Progenitor cell of endocrine pancreas (in vitro differentiated cells): ENCODE measurements at places on chromosomes 6 and 20.

DNA sequence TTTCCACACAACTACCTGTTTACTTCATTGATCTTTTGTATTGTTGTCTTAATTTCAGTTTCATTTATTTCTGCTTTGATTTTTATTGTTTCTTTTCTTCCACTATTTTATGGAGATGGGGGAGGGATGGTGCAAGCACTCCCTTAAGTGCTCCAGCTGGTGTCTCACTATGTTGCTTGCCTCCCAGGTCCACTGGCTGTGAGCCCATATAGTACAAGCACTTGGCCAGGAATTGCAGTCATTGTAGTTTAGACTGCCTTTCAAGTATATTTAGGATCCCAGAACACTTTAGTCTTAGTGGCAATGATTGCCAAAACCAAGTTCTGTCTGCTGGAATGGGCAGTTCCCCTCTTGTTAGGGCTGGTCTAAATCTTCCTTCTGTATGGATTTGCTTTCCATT, 34.9 kb upstream of the MAN1A1 start:
- no peak for DNase-seq

DNA sequence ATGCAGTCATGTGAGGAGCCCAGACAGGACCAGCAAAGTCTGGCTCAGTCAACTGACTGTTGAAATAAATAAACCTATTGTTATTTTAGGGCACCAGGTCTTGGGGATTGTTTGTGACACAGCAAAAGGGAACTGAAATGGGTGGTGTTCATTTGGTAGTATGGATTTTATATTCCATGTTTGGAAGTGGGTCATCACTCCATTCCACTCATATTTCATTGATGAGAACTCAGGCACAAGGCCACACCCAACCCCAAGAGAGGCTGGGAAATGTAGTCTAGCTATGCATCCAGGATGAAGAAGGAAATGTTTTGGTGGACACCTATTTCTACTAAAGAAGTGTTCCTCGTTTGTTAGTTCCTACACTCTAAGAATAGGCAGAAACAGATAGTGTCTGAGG, 64.9 kb upstream of the BTBD3 start:
- DNase-seq: no peak

DNA sequence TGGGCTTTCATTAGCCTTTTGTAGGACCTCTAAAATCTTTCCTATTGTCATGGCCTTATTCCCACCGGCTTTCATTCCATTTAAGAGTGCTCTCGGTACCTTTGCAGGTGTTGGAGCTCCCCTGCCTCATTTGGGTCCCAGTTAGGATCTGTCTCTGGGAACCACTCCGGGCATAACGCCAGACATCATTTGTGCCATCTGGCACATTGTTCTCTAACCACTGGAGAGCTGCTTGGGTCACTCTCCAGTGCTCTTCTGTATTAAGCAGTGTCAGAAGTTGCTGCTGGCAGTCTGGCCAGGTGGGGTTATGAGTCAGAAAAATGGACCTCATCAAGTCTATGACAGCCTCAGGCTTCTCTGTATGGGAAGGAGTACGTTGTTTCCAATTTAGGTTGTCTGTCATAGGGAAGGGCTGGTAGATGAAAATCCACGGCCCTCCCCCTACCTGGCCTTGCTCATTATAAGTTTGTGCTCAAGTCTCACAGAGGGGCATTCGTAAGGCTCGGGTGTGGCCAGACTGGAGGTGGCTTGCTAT, 62.9 kb upstream of the MOCS1 start:
- DNase-seq: no peak

- DNase-seq: no peak
Observed at GRCh38 chr6:137472641-137473137, 21.5 kb downstream of the OLIG3 start.

GRCh38 chr6:136189104-136189503, 61.0 kb downstream of the MTFR2 start:
- no peak for DNase-seq

GRCh38 chr6:64895945-64896344, 811.1 kb downstream of the EYS start:
- no peak for DNase-seq

GRCh38 chr6:132785936-132786335, 12.5 kb downstream of the SLC18B1 start:
- DNase-seq: no peak

- DNase-seq: no peak
Observed at GRCh38 chr6:163739966-163740365, 325.4 kb downstream of the QKI start.

- no peak for DNase-seq
Observed at GRCh38 chr20:49415005-49415667, 67.3 kb downstream of the KCNB1 start.

- no peak for DNase-seq
Observed at GRCh38 chr6:137852346-137852745, 14.7 kb upstream of the TNFAIP3 start.
